ENCODE measurements at places on chromosomes 4 and X.

- DNase-seq = no peak
Measured at GRCh38 chr4:40455340-40455902, 120.3 kb downstream of the CHRNA9 start.

GRCh38 chr4:2341911-2342652 lies 76.4 kb downstream of the ZFYVE28 start:
- no peak for DNase-seq

DNA sequence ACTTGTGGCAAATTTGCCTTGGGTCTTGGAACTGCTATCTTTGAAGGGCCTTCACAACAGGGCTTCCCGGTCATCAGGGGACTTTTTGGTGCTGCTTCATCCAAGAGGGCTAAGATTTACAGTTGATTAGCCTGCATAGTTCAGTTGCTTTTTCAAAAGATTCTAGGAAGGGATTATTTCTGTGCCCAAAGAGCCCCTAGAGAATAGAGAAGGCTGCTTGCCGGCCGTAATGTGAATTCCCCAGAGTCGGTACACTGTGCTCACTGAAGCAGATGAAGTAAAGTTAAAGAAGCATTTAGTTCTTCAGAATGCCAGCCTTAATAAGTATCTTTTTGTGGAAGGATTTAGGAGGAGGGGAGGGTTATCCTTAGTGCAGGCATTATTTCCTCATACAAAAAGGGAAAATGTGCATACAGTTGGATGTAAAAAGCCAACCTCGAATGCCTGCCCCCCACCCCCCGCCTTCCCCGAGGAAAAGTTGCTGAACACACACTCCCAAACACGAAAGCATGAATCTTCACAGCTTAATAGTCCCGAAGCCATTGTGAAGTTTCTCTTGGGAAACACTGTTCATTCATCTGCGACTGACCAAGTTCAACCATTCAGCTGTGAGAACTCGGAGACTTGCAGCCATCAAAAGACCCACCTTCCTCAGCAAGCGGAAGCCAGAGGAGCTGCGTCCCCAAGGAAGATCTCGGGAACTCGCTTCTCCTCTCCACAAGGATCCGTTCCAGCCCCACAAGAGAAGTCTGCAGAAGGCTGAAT lies 47.6 kb downstream of the ANOS1 start:
- no peak for DNase-seq

- DNase-seq = no peak
Measured at GRCh38 chr4:85929961-85930665, 429.7 kb downstream of the MAPK10 start.

GRCh38 chr4:163660636-163661035 lies 166.1 kb downstream of the TMA16 start:
- no peak for DNase-seq
